ENCODE measurements at places on chromosomes 12 and 14. TPM values are rescaled to one million over a fixed set of nuclear protein-coding genes. Genes with fewer than 3 reads are reported as not detected.

- DNase-seq, result no peak
These were observed 281.6 kb upstream of the NPAS3 start for GRCh38 chr14:32657081-32657480.

DNA sequence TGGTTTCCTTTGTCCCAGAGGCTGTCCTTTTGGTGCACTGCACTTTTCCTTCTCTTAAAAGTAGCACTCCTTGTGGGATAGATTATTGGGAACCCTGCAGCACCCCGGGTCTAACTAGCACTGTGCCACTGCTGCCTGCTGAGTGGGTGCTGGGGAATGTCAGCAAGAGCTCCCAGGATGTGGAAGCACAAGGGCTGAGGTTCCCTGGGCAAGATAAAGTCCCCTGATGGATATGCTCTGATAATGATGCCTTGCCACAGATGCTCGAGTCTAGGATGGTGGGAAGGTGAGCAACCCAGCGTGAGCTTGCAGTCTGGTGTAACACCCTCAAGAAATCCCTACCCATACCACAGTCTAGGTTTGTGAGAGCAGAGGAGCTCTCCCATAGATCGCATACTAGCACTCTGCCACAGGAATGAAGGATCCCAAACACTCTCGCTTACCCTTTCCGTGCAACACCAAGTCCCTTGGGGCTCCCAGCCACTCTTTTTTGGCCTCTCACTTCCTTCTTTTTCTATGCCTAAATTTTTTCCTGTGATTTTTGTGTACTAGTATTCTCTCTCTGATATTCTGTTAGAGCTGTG lies 32.6 kb downstream of the USP15 start:
- no peak for DNase-seq

- no peak for DNase-seq
These were observed 31.5 kb downstream of the TMEM132D start for GRCh38 chr12:129871991-129872972.

GRCh38 chr14:90397425-90398314 lies 841 bp downstream of the CALM1 start:
- DNase-seq, result peak; percentile 39

GRCh38 chr12:104315326-104316224 lies 12.0 kb downstream of the EID3 start:
- DNase-seq, result no peak

Gene SLC6A15
- total RNA-seq, result 101 TPM

DNA sequence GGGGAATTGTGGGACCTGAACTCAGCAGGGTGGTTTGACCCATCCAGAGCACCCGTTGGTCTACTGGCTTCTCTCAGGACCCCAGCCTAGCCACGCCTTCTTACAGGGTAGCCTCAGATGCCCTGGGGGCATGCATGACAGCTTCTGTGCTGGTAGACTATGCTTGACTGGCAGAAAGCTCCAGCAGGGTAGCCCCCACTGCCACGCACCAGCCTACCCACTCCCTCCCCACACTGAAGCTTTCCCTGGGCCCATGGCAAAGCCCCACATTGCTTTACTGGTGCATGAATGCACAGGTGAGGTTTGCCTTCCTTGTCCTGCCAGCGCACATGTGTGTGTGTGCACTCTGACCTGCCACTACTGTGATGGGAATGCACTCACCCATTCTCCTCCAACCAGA lies 772.2 kb downstream of the LRFN5 start:
- DNase-seq, result no peak

DNA sequence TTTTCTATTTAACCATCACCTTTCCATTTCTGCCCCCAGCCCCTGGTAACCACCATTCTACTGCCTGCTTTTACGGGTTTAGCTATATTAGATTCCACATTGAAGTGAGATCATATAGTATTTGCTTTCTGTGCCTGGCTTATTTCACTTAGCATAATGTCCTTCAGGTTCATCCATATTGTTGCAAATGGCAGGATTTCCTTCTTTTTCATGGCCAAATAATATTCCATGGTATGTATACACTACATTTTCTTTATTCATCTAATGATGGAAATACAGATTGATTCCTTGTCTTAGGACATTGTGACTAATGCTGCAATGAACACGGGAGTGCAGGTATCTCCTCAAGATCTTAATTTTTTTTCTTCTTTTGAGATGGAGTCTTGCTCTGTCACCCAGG lies 202.2 kb downstream of the APAF1 start:
- no peak for DNase-seq

- peak; percentile 78 for DNase-seq
These were observed 96.3 kb downstream of the GALC start for GRCh38 chr14:87896393-87897380.

DNA sequence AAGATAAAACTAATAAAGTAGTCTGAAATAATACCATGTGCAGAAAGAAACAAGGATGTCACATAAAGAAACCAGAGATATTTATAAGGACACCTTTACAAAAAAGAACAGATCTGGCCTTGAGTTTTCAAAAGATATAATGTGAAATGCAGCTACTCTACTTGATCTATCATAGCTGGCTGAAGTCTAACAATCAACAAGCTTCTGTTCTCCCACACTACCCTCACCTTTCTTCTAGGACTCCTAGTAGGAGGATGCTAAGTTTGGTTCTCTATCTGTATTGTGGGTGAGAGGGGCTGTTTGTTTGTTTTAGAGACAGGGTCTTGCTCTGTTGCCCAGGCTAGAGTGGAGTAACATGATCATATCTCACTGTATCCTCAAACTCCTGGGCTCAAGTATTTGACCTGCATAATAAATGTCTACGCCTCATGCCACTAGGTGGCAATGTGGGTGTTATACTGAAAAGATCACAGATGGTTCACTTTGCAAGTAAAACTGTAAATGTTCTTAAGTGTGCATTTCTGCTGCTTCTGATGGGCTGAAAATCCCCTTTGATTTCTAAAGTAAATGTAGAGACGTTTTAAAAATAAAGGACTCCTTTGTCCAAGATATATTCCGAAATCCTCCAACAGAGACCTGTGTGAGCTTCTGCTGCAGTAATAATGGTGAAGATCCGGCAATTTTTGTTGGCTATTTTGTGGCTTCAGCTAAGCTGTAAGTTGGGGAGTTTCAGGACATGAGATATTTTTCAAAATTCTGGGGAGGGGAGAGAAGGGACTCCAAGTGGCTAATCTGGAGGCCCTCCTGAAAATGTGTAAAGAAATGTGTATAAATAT lies 269.3 kb downstream of the DAD1 start:
- peak; percentile 75 for DNase-seq

- no peak for DNase-seq
These were observed 138.7 kb downstream of the PDE3A start for GRCh38 chr12:20507056-20507455.

- peak; percentile 96 for DNase-seq
These were observed 83.2 kb downstream of the SPPL3 start for GRCh38 chr12:120820884-120821510.

- DNase-seq, result no peak
These were observed 26.8 kb downstream of the DICER1 start for GRCh38 chr14:95130549-95130948.

DNA sequence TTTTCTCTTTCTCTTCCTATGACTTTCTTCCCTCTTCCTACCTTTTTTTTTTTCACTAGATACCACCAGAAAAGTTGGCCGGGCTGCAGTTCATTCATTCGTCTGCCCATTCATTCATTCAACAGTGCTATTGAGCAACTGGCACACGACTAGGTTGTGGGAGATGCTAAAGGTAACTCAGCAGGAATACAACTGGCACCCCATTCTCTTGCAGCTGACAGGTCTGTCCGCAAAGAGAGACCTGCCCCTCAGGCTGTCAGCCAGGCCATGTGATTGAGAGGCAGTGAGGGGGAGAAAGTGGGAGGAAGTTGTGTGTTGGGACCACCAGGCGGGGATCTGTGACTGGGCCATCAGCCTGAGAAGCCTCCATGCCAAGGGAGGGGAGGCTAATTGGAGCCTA lies 105.2 kb downstream of the TSPAN9 start:
- no peak for DNase-seq

DNA sequence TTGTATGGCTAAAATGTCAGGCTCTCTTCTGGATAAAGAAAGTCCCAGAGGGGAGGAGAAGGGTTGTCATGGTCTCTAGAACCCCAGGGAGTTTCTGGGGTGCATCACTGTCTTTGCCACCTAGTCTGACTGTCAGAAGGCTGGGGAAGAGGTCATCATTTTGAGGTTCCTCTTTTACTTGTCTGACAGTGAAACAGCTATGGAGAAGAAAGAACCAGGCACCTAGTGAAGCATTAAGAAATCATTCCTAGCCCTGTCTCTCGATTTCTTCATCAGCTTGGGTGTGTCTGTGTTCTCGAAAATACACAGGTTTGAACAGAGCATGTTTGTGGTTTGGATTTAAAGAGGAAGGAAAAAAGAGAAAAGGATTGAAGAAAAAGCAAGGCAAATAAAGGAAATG lies 158.7 kb upstream of the LRIG3 start:
- DNase-seq, result no peak
